Activated gamma-delta T cell (primary cell): ENCODE measurements at places on chromosomes 4 and X.

GRCh38 chr4:17780501-17781299, 721 bp downstream of the FAM184B start:
- no peak for DNase-seq

GRCh38 chr4:68416591-68416990, 30.7 kb upstream of the TMPRSS11E start:
- DNase-seq = no peak

GRCh38 chr4:169052594-169052945, 42.5 kb upstream of the CBR4 start:
- no peak for DNase-seq

GRCh38 chr4:13171292-13172057, 312.7 kb downstream of the RAB28 start:
- no peak for DNase-seq

- no peak for DNase-seq
Observed at GRCh38 chrX:29798469-29798868, 416.9 kb upstream of the MAGEB2 start.

DNA sequence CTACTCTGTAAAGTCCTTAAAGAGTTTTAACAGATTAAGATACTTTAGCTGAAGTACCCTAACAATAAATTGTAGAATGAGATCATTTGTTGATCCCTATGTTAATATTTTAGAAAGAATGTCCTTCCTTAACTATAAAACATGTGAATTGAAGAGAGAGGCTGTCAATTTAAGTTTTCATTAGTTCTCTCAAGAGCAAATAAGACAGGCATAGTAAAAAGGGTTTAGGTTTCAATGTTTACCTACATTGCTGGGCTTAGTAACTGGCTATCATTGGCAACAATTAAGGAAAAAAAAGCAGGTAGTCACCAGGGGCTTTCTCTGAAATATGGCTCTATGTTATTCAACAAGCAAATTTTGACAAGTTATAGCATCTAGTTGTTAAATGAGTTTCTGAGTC, 91.5 kb downstream of the ATRX start:
- no peak for DNase-seq

DNA sequence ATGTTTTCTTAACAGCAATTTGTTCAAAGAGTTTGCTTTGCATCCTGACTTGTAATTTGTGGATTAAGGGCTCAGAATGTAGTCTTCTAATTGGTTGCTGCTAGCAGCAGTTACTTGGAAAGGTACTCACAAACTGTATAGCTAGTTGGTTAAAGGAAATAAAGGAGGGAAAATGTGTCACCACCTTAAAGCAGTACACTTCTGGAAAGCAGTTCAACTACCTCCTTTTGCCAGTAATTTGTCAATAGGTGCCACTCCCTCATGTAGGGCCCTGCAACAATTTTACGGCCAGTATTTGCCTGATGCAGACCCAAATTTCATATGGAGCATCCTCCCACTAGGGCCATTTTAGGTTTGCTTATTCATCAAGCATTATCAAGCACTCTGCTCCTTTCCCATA, 20.8 kb downstream of the AMOT start:
- no peak for DNase-seq

GRCh38 chrX:115642895-115643530, 82.0 kb downstream of the PLS3 start:
- DNase-seq = no peak

- no peak for DNase-seq
Observed at GRCh38 chrX:110924871-110925270, 129.3 kb upstream of the CHRDL1 start.

DNA sequence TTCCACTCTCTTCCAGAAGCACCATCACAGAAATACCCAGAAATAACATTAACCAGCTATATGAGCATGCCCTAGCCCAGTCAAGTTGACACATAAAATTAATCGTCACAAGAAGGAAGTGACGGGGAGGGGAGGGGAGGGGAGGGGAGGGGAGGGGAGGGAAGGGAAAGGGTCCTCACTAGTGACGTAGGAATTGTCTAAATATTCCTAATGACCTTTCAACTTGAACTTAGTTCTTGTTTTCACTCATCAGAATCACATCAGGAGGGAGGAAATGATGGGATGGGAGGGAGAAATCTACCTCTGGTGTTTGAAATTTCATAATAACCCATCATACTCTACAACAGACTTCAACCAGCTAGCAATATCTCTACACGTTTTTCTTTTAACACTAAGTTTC, 52.2 kb upstream of the NOCT start:
- no peak for DNase-seq

DNA sequence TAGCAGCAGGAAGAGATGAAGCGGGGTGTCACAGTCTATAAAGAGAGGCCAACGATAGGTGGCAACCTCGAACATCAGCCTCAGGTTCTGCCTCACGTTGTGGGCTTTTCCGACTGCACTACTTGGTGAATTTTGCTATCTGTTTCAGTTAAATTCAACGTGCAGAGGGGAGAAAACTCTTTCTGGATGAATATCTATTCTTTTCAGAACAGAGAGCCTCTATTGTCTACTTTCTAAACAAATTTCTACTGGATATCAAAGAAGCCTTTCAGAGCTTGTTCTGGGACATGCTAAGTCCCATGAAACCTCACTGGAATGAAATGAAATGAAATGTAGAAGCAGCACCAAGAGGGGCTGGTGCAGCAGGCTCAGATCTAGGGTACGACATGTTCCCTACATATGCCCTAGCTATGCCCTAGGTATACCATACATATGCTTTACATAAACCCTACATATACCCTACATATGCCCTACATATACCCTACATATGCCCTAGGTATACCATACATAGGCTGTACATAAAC, 116.5 kb upstream of the TRIM2 start:
- no peak for DNase-seq

- DNase-seq = no peak
Observed at GRCh38 chrX:72050011-72050410, 81.7 kb downstream of the RTL5 start.

DNA sequence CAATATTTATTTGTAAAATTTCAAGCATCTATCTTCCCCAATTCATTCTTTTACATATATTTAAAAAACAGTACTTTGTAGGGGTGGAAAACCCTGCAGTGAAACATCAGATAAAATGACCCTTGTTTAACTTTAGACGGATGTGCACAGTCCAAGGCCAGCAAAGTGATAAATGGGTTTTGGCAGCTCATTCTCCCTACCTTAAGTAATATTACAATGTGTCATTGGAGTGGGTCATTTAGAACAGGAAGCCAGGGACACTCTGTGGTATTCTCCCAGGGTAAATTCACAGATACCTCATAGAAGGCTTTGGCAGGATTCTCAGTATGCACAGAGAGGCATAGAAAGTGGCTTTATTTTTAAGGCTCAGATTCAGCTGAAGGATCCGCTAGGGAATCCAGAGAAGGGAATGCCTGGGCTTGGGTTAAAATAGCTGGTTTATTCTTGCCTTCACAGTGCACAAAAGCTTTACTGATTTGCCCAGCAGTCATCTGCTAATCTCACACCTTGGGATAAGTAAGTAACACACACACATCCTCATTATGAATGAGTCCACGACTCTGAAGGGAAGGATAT, 206.7 kb downstream of the RASL11B start:
- DNase-seq = no peak

DNA sequence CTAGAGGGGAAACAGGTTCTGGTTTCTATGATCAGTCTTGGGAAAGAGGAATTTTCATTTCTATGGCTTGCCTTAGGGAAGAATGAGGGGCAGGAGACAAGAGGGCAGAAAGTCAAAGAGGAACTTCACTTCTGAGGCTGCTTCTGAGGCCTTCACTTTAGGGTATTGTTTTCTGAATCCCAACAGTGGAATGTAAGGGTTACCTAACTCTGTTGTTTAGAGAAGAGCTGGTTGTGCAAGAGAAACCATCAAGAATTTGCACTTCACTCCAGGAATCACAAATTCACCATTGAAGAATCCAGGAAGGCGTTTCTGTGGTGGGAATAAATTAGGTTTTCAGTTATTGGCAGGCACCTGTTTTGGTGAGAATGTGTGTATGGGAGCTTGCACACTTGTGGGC, 126.7 kb upstream of the AMOT start:
- no peak for DNase-seq

DNA sequence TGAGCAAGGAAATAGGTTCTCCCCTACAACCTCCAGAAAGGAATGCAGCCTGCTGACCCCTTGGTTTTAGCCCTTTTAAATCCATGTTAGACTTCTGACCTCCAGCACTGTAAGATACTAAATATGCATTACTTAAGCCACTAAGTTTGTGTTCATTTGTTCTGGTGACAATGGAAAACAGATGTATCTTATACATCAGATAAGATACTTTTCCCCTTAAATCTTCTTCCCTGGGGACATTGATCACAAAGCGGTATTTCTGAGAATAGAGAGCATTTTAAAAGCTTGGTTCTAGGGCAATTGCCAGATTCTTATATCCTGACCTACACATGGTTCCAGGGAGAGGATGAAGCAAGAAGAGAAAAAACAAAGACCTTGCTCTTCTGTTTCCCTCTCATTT, 6.5 kb upstream of the TMEM184C start:
- no peak for DNase-seq

DNA sequence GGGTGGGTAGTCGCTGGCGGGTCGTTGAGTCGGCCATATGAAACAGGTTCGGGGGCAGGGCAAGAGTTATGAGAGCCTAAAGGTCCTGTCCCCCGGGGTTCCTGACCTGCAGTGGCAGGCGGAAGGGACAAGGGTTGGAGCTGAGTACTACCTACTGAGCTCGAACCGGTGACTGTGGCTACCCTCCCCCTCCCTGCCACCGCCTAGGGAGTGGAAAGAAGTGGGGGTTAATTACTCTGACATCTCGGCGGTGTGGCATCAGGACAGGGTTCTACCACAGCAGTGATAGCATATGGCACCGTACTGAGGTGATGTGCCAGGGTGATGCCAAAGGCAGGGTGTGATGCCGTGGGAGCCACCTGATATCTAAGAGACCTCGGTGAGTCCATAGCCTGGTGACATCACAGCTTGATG, 307 bp downstream of the ATG4A start:
- DNase-seq = no peak

DNA sequence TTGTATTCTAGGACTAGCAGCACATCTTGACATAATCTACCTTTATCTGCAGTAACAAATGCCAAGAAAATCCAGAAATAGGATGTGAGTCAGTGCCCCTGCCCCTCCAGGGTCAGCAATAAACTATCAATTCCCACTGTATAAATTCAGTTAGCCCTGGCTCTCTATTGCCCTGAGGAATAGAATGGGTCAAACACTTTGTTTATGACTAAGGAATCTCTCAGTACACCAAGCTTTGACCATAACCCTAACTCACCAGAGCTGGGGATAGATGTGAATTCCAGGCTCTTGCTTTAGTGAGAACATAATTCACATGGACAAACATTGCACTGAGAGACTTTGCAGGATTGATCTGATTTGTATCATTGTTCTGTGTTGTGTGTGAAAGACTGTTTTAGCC, 82.3 kb downstream of the CXXC4 start:
- no peak for DNase-seq

DNA sequence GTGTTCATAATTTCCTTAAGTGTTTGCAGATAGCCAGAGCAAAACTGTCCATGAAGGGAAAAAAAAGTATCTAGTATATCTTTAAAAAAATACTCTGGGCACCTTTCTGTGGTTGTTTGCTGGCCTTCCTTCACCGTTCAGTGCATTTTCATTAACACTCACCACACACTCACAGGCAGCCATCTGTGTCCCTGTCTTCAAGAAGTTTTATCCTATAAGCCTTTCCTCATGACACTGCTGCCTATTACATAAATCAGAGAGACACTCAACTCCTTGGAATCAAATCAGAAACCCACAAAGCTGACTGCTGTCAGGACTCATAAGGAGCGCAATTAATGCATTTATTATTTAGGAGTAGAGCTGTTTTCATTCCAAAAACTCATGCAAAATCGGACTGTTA, 1720.2 kb downstream of the PCDH7 start:
- no peak for DNase-seq

GRCh38 chr4:183797011-183797444, 108.1 kb upstream of the STOX2 start:
- DNase-seq = no peak

DNA sequence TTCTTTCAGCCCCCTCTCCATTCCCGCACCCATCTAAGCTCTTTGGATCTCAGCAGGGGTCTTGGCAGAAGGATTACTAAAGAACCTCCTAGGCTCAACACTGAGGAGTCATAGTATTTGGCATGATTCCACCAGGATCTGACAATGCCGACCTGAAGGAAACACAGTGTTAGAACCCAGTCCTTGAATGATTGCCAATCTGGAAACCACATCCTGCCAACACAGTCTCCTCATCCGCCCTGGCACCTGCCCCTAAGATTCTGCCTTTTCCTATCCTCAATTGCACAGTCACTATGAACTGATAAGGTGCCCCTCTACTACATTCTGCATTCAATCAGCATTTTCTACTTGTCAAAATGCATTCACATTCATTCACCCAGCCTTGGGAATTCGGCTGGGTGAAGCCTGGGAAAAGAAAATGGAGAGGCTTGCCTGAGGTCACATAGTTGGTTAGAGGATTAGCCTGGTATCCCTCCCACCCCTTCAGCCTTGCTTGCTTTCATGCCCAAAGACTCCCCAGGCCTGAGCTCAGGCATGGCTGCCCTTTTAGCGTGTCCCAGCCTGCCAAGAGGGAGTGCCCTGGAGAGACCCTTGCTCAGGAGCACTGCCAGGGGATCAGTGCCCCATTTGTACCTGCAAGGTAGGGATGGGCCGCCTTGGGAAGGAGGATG, 2.2 kb upstream of the CLDN2 start:
- DNase-seq = no peak

DNA sequence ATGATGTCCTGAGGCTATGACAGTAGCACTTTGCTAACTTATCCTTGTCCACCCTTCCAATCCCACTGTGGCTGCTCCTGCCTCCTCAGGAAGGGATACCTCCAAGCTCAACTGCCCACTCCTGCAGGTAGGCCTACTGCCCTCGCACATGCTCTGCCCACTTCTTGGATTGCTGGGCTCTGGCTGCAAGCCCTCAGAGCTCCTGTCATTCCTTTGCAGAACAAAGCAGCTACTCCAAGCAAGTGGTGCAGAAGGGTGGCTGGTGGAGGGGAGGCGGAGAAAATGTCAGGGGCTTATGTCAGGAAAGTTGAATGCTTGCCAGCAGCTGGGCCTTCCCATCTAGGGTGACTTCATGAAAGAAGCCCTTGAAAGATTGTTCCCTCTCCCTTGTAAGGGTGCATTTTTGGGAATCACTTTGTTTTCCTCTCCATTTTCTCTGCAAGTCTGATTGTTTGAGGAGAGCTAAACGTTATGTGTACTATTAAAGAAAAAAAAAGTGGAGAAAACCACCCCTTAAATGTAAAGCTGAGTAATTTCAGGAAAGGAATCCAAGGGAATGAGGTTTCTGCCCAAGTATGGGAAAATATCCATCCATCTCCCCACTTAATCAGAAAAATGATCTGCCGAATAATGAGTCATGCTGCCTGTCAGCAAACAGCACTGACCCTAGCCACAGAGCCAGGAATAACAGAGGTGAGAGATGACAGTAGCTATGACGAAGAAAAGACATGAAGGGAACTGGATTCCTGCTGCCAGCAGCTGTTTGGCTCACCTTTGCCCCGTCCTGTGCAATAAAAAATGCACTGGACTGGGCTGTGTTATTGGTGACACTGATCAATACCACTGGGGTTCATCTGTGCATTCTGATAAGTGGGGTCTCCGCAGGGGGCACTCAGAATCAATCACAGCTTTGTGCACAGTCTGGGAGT, 102.0 kb downstream of the RTL5 start:
- DNase-seq = no peak
